RPMI7951 (cell line): ENCODE measurements at places on chromosomes 13 and 19.

- no peak for DNase-seq
Measured at GRCh38 chr13:67049744-67050143, 180.4 kb downstream of the PCDH9 start.

DNA sequence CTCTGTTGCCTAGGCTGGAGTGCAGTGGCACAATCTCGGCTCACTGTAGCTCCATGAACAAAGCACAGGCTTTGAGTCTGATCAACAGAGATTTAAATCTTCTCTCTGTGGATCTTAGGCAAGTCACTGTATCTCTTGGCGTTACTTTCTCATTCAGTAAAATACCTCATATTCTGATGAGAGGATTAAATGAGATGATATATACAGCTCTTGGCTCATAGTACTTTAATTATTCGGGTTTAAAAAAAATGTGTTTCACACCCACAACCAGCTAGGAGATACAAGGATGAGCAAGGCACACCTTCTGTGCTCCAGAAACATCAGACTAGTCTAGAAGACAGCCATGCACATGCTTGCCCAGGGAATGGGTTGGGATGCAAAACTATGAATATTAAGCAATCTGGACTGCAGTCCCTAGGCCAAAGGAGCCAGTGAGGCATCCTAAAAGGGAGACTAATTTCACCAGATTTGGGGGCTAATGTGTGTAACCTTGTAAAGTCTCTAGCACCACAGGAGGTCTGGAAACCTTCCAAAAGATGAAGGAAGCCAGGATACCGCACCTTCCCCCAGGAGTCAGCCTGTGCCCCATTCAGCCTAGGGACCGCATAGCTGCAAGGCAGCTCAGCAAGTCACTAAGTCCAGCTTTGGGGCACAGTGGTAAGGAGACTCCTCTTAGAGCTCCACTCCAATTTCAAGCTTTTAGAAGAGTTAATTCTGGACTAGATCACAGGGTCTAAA lies 2.5 kb downstream of the VPS36 start:
- DNase-seq, result no peak

DNA sequence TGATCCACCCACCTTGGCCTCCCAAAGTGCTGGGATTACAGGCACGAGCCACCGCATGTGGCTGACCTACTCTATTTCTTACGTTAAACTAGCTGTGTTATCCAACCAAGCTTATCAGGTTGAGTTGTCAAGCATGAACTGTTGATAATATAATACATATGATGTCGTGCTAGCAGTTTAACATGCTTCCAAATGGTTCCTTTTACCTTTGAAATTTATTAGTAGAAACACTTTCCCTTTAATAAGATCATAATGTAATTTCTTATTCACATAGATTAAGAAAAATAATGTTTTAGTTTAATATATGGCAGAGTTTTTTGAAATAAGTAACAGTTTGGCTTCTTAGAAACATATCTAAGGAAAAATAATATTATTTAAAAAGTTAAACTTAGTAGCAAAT lies 34.4 kb upstream of the VWA8 start:
- DNase-seq, result no peak

GRCh38 chr13:86922936-86923335 lies 748.2 kb upstream of the SLITRK5 start:
- DNase-seq, result no peak

GRCh38 chr19:1968279-1969175 lies 27.6 kb downstream of the CSNK1G2 start:
- DNase-seq, result no peak

DNA sequence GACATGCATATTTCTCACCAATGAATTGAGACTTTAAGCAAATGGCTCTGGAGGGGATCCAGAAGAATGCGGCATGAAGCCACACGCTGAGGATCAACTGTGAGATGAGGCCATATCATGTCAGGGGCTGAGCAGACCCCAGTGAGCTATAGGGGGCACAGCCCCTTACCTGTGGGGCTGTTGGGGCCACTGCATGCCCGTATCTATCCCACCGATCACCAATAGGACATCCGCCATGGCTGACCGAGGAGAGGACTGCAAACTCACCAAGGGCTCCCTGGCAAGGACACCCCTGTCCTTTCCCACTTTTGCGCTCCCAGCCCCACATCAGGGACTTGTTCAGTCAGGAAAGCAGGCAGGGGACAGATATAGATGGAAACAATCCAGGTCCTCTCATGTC lies 78.0 kb downstream of the SERP2 start:
- no peak for DNase-seq

GRCh38 chr13:77323858-77324257 lies 3.0 kb downstream of the MYCBP2 start:
- DNase-seq, result no peak

DNA sequence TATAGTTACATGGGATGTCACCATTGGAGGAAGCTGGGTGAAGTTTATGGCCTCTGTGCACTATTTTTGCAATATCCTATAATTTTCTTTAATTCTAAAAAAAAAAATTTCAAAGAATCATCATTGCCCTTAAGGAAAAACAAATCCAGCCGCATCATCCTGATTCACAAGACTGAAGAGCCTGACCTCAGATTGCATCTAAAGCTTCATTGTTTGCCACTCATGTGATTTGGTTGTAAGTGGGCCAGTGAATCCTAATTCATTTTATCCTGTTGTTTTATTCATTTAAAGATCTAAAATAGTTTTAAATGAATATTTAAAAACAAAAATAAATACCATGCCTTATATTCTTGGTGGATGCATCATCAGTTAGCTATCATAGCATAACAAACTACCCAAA lies 504.5 kb downstream of the TBC1D4 start:
- no peak for DNase-seq

- DNase-seq, result peak; percentile 32
Measured at GRCh38 chr13:27283906-27284493, 13.4 kb downstream of the RASL11A start.

- DNase-seq, result no peak
Measured at GRCh38 chr13:110643768-110644421, 28.6 kb downstream of the NAXD start.

DNA sequence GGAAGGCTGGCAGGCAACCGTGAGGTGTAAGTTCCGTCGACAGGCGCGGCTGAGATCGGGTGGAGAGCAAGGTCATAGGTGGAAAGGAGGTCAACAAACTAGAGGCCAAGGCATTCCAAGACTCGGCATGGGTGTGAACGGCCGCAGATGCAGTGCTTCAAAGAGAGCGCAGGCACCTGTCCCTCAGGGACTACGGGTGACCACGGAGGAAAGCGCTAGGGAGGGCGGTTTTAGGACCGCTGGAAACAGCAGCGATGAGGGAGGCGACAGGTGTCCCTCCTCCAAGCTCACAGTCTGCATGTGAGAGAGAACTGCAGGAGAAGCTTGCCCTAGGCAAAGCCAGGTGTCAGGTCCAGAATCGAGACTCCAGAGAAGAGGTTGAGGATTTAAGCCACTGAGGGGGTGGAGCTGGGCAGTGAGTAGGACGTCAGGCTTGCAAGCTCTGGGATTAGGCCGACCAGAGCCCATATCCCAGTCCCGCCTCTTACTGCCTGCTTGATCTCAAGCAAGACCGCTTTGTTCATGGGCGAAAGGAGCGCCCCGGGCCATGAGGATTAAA lies 1.6 kb upstream of the MLNR start:
- no peak for DNase-seq

GRCh38 chr19:35751839-35752745 lies 3.7 kb downstream of the LIN37 start:
- no peak for DNase-seq

- DNase-seq, result no peak
Measured at GRCh38 chr13:54657588-54657987, 1629.0 kb downstream of the OLFM4 start.

DNA sequence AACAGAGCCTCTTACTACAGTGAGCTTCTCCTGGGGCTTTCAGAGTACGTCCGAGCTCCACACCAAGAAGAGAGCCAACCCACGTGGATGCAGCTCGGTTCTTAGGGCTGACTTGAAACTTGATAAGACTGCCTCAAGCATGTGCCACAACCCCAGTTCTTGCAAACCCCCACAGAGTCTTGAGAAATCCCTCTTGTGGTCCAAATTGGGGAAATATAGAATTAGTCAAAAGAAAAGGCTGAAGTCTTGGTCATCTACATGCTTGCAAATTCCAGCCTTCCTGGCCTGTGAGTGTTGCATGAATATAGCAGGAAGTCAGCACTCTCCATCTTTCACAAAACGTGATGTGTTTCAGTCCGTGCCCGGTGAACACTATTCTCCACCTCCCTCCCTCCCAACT lies 95.2 kb downstream of the GGACT start:
- no peak for DNase-seq

- DNase-seq, result no peak
Measured at GRCh38 chr13:111074826-111075225, 40.3 kb upstream of the ARHGEF7 start.

GRCh38 chr13:30866677-30867076 lies 39.4 kb upstream of the MEDAG start:
- no peak for DNase-seq

DNA sequence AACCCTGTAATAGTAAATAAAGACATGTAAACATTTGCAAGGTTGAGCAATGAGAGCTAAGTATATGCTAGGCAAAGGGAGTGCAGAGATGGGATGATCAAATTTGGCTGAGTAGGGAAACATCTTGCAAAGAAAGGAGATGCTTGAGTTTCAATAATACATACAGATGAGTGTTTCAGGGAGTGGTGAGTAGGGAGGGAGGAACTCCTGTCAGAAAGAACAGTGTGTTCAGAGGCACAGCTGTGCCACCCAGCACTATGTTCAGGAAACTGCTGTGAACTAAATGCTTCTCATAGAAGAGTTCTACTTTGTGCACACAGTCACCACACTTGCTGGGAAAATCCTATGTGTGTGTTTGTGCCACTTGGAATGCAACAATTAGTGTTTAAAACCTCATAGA lies 1077.1 kb downstream of the UQCRFS1 start:
- DNase-seq, result no peak

GRCh38 chr13:42875475-42876269 lies 94.3 kb downstream of the FAM216B start:
- peak; percentile 63 for DNase-seq

DNA sequence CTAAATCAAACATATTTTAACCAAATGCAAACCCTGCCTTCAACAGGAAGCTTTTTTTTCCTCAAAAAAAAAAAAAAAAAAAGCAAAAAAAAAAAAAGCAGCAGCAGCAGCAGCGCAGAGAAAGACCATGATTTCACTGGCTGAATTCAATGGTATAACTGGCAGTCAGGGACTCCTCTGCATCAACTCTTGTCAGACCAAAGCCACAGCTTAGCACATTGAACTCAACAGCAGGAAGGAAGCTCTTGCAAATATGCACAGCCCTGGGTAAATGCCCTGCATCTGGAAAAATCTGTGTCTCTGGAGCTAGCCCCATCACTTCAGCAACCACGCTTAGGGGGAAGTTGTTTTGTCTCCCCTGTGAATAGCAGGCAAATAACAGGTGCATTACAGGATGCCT lies 17.6 kb upstream of the DHRS12 start:
- no peak for DNase-seq

- DNase-seq, result peak; percentile 99
Measured at GRCh38 chr13:113187263-113187669, 21.2 kb downstream of the PCID2 start.

- no peak for DNase-seq
Measured at GRCh38 chr19:24000656-24001055, 86.0 kb downstream of the ZNF726 start.

DNA sequence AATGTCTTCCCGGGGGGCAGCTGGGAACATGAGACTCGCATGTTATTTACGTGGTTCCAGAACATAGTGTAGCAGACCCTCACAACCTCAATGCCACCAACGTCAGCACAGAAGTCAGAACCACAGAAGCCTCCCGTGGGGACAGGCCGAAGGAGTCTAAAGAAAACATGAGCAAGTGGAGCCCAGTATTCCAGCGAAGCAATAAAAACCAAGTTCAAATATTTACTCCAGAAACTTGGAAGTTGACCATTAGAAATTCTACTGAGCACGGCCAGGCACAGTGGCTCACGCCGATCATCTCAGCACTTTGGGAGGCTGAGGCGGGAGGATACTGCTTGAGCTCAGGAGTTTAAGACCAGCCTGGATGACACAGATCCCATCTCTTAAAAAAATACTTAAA lies 17.9 kb upstream of the ATP8B3 start:
- DNase-seq, result no peak

GRCh38 chr19:13861392-13861713 lies 15.6 kb upstream of the NANOS3 start:
- peak; percentile 56 for DNase-seq

DNA sequence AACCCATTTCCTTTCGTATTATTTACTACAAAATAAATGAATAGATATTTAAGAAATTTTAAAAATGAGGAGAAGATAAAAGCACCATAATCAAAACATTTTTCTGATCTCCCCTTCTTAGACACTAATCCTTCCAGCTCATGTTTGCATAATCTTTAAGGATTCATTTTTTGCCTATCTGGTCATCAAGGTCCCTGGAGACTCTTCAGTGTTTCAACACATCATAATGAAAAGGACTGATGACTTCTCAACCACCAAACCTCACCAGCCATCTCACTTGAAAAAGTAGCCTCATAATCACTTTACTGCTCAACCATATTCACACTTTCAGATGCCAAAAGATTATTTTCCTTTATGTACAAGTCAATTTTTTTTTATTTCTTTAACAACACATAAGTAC lies 80.1 kb downstream of the DCLK1 start:
- no peak for DNase-seq

DNA sequence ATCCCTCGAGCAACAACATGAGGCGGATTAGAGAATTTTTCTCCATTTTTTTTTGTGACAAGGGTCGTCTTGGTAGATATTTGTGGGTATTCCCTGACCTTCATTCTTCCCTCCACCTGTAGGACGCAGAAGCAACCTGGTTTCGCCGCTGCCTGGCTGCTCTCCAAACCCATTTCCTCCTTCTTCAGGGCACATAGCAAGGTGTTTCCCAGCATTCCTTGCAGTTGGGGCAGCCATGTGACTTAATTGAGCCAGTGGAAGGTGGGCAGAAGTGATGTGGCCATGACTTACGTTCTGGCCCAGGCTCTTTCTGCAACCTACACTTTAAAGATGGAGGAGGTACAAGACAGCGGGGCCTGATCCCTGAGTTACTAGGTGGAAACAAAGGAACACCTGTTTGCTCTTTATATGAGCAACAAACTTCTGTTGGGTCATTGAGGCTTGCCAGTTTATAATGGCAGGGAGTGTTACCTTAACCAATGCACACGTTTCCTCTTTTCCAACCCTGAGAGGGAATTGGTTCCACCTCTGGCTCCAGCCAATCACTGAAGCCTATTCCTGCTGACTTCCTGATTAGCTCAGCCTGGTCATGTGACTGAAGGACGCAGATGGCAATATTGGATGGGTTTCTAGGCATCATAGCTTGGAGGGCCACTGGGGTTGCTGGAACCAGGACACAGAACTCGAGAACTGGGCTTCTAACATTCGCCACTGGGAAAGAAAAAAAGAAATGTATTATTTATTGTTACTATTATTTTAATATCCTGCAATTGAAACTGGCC lies 30.8 kb upstream of the ZNRF4 start:
- no peak for DNase-seq
